ENCODE measurements at places on chromosomes 4 and X.

GRCh38 chr4:156396534-156396933, 442.9 kb upstream of the CTSO start:
- no peak for DNase-seq

GRCh38 chrX:123731258-123731986, 1.4 kb downstream of the THOC2 start:
- peak; percentile 25 for DNase-seq

DNA sequence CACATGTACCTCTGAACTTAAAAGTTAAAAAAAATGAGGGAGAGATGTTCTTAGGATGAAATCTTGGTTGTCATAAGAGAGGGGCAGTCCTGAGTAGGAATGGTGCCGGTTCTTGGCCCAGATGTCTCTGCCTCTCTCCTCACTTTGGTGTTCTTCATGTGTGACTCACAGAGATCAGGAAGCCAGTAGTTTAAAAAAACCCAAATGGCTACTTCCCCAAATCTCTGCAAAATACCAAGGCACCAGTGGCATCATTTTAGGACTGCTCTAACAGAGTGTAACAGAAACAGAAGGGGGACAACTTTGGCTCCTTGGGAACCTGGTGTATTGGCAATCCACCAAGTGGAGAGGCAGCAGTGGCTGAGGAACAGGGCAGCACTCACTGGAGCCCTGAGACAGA, 116.8 kb downstream of the SCD5 start:
- no peak for DNase-seq

DNA sequence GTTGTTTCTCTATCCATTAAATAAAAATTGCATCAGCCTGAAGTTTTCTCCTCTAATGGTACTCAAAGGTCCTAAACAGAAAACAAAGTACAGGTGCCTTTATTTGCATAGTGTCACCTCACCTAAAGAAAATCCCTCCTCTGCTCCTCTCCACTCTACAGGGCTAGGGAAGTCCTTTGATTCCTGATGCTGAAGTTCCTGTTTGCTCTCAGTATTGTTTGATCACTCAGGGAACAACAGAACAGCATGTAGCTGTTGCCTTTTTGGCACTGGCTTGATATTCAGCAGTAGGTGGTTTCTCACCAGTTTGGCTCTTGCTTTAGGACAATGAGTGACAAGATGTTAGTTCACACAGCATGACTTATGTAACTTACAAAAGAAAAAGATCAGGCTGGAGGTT, 156.2 kb upstream of the SLC7A11 start:
- DNase-seq, result no peak
